Stimulated activated CD8-positive, alpha-beta memory T cell treated with anti-CD3 and anti-CD28 coated beads, Interleukin-7, amount 100 ng/mL, for 1 hour (primary cell): ENCODE measurements at places on chromosomes 4 and X.

DNA sequence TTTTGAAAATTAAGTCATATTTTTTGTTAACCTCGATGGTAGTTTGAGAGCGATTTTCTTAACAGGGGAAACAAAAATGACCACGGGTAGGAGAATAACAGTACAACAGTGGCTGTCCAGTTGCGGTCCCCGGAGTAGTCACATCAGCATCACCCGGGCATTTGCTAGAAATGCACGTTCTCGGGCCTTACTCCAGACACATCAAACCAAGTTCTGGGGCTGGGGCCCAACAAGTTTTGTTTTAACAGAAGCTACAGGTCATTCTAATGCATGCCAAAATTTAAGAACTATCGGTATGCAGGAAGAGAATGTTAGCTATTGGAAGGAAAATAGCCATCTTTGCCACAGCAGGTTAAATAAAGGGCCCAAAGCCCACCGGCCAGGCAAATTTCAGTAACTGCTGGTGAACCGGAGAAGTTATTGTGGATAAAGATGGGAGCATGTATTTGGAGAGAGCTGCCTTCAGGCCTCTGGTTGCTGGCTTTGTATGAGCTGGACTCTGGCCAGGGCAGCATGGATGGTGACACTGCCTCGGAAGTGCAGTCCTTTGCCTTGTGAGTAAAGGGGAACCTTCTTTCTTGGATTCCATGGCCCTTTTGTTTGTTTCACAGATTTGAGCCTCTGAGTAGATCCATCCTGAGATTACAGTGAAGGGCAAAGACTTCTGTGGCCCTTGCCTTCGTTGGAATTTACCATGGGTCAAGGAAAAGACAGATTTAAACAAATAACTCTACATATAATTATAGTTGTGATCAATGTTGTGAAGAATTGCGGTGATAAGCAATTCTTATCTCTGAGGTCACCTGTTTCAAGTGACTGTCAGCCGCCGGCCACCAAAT is 62.1 kb downstream of the TBC1D14 start:
- no peak for DNase-seq

GRCh38 chr4:172881645-172882044 is 287.0 kb upstream of the GALNT7 start:
- DNase-seq, result no peak

DNA sequence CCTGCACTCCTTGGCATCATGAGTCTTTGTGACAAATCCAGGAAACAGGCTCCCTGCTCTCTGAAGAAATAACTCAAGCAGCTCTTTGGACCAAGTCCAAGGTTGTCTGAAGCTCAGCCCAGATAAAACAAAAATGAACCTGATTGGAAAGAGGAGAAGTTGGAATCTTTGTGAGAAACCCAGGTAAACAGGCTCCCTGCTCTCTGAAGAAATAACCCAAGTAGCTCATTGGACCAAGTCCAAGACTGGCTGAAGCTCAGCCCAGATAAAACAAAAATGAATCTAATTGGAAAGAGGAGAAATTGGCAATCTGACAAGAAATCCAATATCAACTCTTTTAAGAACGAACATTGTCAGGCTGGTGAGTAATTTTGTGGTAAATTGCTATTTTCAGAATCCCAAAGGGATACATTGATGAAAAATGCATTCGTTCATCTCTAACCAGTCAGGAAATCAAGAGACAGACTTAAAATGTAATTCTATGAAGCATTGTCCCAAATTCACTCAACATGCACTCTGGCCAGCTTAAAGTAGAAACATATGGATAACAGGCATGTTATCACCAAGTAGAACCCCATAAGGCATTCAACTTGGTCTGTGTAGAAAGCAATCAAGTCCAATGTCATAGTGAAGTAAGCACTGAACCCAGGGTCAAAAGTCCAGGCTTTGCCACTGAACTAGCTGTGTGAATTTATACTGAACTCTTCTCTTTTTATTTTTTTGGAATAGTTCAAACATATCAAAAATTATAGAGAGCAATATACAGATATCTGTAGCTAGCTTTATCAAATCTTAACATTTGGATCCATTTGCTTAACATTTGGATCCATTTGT is 16.8 kb upstream of the NFXL1 start:
- DNase-seq, result no peak

DNA sequence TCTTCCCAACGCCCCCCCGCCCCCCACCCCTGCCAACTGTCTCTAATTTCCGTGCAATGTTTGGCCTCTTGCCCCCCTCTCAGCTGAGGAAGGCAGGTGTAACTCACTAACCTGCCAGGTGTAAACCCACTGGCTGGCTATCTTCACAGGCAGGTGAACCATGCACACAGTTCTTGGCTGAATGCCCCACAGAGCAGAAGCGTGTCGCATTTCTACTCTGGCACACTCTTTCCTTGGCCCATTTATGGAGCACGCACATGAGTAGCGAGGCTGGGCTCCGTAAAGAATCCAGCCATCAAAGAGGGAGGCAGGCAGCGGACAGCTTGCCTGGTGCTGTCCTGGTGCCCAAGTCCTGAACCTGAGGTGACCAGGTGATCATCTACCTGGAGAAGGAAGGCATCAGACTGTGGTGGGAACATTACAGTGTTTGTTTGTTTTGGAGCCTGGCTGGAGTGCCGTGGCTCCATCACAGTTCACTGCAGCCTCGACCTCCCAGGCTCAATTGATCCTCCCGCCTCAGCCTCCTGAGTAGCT is 39.2 kb upstream of the CRMP1 start:
- no peak for DNase-seq

GRCh38 chr4:110678517-110679227 is 55.8 kb upstream of the PITX2 start:
- no peak for DNase-seq

GRCh38 chrX:64570204-64570603 is 175.0 kb upstream of the MTMR8 start:
- DNase-seq, result no peak

GRCh38 chr4:138666366-138666765 is 349.2 kb upstream of the NOCT start:
- DNase-seq, result no peak

GRCh38 chrX:118974908-118975671 is 672 bp downstream of the LONRF3 start:
- peak; percentile 13 for DNase-seq

- no peak for DNase-seq
These were observed 5.7 kb upstream of the TADA2B start for GRCh38 chr4:7037425-7037824.

DNA sequence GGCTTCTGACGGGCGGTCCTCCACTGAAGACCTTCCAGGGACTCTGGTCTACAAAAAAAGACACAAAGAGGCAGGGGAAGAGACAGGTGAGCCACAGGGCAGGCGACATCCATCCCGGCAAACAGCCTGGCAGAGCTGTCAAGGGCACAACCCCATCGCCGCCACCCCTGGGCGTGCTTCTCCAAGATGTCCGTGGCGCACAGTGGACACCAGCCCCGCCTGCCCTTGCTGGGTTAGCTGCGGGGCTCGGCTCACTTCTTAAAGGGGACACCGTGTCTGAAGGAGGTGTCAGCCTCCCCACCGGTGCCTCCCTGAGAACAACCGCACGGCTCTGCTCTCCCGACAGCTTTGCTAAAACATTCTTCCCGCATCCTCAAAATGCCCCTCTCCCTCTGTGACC is 28.4 kb downstream of the FAM53A start:
- DNase-seq, result no peak

- DNase-seq, result no peak
These were observed 655.0 kb upstream of the LCORL start for GRCh38 chr4:18676526-18676915.

DNA sequence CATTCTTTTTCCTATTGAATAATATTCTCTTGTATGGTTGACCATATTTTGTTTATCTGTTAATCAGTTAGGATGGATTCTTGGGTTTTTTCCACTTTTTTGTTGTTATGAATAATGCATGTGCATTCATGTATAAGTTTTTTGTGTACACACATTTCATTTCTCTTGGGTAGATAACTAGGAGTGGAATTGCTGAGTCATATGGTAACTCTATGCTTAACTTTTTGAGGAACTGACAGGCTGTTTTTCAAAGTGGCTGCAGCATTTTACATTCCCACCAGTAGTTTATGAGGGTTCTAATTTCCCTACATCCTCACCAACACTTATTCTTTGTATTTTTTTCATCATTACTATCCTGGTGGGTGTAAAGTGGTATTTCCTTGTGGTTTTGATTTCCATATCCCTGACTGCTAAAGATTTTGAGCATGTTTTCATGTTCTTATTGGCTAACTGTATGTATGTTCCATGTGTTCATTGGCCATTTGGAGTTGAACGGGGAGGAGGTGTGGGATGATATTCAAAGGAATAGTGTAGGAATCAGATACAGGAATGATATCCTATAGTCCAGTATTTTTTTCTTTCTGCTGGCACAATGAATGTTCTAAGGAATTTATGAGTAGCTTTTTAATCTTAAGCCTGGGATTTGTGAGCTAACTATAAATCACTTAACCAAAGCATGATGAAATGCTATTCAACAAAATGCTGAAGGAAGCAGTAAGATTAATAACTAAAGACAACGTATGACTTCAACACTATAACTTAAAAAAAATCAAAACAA is 114.3 kb downstream of the AMELX start:
- no peak for DNase-seq

- no peak for DNase-seq
These were observed 77.9 kb downstream of the CXXC4 start for GRCh38 chr4:104416725-104417356.

DNA sequence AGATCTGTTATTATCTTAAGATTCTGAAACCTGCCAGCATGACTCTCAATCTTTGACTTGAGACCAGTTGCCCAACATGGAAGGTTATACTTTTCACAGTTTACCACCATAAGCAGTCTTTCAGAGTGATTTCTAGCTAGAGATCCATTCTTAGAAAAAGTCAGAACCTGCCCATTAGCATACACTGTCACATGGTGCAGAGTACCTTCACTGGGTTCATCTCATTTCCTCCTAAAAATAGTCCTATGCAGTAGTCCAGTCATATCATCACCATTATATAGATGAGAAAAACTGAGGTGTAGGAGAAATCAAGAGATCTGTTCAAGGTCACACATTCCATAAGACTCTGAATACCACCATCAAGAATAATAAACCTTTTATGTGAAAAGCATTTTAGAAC is 153.6 kb downstream of the AR start:
- DNase-seq, result no peak

DNA sequence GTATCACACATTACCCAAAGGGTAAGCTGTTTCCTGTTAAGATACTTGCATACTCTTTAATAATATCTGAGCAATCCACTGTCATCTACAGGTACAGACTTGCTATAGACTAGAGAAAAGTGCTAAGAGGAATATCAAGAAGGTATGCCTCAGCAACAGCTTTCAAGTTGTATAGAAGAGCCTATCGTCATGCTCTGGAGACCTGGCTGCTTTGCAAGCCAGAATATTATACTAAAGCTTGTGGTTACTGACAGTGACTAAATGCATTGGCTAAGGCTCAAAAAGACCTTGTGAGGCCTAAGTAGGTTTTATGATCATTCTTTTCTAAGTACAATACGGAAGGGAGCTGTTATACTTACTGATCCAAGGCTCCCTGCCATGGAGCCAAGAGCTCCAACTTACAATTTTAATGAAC is 11.3 kb downstream of the LAMP2 start:
- no peak for DNase-seq

DNA sequence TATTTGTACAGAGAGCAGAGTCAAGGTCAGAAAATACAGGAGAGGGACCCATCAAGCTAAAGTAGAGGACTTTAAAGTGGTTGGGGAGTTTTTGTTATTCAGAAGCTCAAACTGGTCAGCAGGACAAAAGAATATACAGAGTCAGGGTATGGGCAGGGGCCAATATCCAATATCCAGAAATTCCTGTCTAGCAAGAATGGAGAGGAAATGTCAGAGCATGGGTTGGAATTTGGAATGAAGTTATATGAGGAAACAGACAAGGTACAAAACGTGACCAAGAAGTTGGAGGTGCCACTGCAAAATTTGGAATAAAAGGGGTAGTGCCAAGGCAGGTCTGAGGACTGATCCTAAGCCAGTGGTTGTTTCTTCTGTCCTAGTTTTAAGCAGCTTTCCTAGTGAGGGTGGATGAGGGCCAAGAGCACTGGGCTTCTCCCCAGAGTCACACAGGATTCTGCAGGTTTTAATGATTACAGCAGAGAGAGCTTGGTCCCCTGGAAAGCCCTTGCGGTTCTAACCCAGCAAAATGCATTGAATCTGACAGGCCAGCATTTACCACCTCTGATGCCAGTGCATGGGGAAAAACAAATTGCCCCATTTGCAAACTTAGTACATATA is 304.7 kb upstream of the FTHL17 start:
- DNase-seq, result no peak

DNA sequence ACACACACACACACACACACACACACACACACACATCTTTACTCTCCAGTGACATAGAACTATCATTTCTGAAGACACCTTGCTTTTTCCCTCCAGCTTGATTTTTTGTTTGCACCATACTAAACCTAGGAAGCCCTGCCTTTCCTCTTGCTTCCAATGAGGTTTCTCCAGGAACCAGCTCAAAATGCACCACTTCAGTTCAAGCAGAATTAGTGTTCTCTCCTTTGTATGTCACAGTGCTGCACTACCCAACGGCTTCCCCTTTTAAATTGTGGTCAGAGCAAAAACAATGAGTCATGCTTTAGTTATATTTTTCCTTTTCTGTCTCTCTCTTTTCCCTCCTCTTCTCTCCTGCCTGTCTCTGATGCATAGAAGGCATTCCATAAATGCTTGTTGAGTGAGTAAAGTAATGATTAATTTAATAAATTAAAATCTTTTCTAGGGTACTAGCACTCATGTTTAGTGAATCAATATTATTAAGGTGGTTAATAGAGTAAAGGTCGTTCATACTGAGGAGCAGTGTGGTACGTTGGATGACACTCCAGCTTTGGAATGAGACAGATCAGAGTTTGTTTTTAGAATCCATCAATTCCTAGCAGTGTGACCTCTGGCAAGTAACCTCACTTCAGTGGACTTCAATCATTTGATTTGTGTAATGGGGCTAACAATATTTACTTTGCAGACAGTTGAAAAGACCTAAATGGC is 5.9 kb downstream of the RTL3 start:
- DNase-seq, result no peak

- peak; percentile 53 for DNase-seq
These were observed 64.7 kb downstream of the TBC1D14 start for GRCh38 chr4:6974138-6974848.

DNA sequence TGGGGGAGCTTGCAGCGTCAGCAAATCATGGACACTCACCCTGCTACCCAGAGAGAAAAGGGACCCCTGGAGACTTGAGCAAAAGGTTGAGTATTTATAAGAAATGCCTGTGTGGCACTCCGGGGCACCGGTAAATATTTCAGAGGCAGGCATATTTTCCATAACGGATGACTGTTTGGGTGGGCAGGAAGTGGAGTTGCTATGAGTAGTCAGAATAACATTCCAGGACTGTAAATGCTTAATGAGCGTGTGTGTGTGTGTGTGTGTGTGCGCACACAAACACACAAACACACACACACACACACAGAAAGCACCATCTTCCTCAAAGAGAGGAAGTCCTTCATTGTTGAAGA is 74.6 kb downstream of the MXRA5 start:
- DNase-seq, result no peak

- no peak for DNase-seq
These were observed 46.6 kb upstream of the CXCL8 start for GRCh38 chr4:73693811-73694210.

DNA sequence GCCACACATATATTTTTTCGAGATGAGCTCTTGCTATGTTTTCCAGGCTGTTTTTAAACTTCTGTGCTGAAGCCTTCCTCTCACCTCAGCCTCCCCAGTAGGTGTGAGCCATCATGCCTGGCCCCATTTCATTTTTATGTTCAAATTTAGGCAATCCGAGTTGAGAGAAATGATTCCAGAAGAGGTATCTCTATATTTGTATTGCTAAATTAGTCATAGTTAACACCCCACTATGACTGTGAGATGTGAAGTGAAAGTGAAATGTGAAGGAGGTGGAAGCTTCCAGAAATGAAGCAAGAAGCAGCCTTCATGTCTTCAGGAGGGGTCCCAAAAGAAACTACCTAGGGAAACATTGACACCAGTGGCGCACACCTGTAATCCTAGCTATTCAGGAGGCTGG is 17.7 kb downstream of the APELA start:
- no peak for DNase-seq
